ENCODE measurements at places on chromosomes 2 and 18.

GRCh38 chr2:209441541-209441940 is 17.7 kb downstream of the MAP2 start:
- DNase-seq: peak; percentile 16

- no peak for DNase-seq
Observed at GRCh38 chr2:176891857-176892256, 320.7 kb upstream of the HNRNPA3 start.

DNA sequence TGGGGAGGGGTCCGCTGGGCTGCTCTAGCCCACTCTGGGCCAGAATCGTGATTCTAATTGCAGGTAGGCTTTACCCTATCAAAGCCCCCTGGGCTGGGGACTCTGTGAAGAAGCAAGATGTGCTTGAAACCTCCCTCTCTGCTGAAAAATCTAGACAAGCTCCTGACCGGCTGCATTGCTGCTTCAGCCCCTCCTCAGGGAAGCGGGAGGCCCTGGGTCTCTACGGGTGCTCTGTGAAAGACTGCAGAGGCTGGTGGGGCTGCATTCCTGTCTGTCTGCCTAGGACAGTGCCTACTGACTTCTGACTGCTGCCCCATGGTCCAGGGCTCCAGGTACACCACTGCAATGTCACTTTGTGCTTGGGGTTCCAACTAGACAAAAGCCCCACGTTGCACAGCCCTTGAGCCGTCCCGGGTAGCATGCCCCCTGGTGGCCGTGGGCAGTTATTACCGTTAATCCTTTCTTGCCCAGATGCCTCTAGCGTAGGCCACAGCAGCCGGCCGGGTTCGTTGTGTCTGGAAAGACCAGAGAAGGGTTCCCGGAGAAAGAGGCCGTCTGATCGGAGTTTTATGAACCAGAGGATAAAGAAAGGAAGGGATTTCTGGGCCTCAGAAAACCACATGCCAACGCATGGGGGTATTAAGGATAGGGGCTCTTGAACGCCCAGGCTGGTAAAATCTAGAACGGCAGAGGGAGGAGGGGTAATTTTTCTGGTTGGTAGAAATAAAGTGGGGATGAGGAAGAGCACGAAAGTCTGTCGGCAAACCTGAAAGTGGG is 15.9 kb upstream of the C1QL2 start:
- DNase-seq: no peak

- DNase-seq: no peak
Observed at GRCh38 chr18:41482501-41482900, 472.5 kb upstream of the PIK3C3 start.

DNA sequence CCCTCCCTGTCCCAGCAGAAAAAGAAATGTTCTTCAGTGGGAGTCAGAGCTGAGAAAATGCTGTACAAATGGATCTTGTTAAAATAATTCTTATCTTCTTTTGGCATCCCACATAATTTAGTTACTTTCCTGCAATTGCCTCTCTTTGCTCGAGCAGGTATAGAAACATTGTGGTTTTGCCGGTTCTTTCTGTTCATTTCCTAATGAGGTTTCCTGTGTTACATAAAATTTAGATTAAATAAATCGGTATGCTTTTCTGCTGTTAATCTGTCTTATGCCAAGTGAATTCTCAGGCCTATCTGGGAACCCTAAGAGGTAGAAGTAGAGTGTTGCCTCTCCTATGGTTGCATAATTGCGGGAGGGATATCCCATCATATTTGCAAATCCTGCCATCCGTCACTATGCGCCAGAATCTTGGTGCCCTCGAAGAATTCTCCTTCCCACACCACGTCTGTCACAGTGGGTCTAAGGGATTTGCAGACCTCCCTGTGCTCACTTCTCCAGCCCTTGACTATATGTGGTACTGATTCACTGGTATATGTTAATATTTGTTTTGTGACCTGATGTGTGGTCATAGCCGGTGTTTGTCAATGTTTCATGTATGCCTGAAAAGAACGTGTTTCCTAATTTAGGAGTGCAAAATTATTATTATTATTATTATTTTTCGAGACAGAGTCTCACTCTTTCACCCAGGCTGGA is 12.2 kb upstream of the HDAC4 start:
- DNase-seq: no peak

GRCh38 chr2:99939135-99939534 is 203.3 kb downstream of the AFF3 start:
- DNase-seq: no peak

DNA sequence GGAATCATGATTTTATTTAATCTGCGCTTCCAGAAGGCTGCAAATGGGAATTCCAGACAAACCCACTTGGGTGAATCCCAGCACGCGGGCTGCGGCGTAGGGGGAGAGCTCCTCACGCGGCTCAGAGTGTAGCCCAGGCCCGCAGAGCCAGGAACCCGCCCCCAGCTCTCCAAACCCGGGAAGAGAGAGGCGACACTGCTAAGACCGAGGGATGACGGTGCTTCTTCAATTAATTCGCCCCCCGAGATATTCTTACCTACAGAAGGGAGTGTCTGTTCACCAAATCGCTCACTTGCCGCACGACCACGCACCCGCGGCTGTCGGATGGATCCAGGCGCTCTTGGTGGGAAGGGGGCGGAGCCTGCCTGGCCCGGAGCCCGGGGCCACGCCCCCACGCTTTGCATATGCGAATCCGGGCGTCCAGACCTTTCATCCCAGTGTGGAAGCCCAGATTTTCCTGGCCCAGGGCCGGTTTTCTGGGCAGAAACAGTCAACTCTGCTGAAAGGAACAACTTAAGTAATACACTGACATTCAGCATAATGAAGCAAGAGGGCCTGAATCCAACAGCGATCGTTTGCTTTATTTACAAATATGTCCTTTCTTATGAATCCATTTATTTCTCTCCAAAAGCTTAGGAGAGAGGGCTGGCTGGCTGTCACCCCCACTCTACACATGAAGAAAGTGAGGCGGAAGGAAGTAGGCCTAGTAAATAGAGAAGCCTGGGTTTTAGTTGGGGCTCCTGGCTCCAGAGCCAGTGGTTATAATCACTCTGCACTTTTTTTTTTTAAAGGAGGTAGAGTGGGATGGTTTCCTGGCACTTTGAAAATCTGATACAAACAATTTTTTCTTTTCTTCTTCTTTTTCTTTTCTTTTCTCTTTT is at the start of gene SLC19A3:
TSS of gene SLC19A3 (minus strand) at position 342 of the 881 bp plus-strand sequence. CDS start 15,710 bp downstream, outside the sequence.
- DNase-seq: peak; percentile 62

GRCh38 chr2:88114889-88115288 is 13.0 kb downstream of the FABP1 start:
- no peak for DNase-seq

GRCh38 chr2:216389570-216389969 is 17.3 kb upstream of the MARCHF4 start:
- DNase-seq: no peak

DNA sequence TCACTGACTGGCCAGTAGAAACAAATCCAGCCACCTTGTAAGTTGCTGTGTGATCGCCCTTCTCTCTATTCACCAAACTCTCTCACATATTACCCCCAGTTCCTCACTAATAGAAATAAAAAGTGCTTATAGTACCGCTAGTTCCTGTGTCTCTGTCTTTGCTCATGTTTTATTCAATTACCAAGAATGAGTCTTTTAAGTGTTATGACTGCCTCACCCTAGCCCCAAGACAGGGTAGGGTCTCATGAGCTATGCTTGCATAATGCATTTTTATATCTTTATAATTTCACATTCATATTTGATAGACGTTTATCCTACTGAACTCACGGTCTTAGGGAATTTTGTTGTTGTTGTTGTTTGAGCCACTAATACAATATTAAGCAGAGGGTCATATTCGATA is 109.6 kb upstream of the DOK6 start:
- DNase-seq: no peak

DNA sequence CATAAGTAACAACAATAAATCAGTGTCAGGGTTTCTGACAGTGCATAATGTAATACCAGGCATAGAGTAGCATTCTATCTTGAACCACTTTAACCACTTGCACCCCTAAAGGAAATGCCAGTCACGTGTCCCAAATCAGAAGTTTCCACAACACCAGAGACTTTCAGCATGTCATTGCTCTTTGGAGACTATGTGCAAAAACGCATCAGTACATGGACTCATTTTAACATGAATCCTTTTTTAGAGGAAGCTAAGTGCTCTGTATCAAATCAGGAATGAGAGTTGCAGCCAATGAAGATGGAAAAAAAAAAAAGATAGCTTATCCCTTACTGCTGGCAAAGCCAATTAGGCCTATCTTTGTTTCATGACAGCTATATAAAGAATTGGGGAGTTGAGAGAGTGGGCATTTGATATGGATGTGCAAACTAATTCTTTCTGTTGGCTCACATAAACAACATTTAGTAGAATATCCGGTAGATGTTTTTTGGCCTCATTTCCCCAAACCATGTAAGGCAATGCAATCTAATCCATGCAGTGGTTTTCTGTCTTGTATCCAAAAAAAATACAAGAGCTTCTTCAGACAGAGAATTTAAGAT is 353.1 kb downstream of the IRS1 start:
- no peak for DNase-seq

GRCh38 chr18:63319383-63320122 is at the start of gene BCL2:
TSS of gene BCL2 (minus strand) at chr18:63319769.
- no peak for DNase-seq

DNA sequence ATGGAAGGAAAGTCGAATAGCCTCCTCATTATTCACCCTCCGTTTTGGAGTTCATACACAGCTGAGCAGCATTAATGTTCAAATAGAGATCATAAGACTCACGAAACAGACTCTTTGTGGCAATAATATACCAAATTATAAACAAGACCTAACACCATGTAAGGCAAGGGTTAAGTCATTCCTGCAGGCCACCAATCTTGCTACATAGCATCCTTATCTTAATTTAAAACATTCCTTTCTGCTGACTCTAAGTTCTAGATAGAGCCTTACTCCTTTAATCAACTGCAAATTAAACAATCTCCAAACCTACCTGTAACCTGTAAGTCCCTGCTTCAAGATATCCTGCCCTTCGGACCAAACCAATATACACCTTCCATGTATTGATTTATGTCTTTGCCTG is 178.0 kb downstream of the PDE11A start:
- no peak for DNase-seq

GRCh38 chr18:46243095-46243494 is 138.9 kb downstream of the HAUS1 start:
- DNase-seq: no peak

DNA sequence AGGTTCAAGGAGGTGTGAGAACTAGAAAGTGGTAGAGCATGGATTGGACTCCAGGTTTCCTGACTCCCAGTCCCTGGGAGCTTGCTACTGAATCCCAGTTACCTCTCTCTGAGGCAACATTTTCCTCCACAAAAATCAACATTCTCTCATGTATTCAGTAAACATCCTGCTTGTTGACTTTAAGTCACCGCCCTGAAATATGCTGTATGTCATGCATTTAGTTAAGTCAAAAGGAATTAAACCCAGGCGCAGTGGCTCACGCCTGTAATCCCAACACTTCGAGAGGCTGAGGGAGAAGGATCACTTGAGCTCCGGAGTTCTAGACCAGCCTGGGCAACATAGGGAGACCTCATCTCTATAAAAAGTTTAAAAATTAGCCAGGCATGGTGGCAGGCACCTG is 3.8 kb downstream of the MATN3 start:
- DNase-seq: no peak
